ENCODE measurements at places on chromosomes 7 and 10.

GRCh38 chr10:121240011-121240410 lies 358.2 kb downstream of the FGFR2 start:
- DNase-seq: no peak

DNA sequence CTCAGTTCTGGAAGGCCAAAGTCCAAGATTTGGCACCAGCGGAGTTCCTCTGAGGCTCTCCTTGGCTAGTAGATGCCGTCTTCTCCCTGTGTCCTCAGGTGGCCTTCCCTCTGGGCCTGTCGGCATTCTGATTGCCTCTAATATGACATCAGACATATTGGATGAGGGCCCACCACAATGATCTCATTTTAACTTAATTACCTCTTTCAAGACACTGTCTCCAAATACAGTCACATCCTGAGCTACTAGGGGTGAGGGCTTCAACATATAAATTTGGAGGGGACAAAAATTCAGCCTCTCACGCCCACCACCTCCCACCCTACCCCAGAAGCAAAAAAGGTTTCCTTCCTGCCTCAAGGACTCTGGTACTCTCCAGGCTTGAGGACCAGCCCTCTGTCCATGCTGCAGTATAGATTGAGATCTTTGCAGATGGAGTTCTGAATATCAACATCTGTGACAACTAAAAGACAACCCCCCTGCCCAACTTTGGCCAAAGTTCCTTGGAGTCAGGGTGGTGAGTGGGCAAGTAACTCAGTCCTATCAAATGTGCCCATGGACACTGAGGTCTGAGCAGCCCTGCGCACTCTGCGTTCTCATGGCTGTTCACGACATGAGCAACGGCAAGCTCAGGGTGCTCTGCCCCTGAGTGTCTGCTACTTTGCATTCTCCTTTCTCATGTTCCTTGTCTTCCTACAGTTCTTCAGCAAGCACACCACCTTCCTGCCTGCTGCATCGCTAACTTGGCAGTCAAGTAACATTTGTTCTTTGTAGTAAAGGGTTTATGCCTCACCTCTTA lies 11.5 kb downstream of the TMEM176B start:
- no peak for DNase-seq

- DNase-seq: peak; percentile 73
Measured at GRCh38 chr7:14321947-14322346, 332.5 kb upstream of the ETV1 start.

GRCh38 chr7:34471844-34472243 lies 186.2 kb upstream of the NPSR1 start:
- DNase-seq: no peak

- no peak for DNase-seq
Measured at GRCh38 chr10:15150563-15150962, 17.9 kb downstream of the NMT2 start.

DNA sequence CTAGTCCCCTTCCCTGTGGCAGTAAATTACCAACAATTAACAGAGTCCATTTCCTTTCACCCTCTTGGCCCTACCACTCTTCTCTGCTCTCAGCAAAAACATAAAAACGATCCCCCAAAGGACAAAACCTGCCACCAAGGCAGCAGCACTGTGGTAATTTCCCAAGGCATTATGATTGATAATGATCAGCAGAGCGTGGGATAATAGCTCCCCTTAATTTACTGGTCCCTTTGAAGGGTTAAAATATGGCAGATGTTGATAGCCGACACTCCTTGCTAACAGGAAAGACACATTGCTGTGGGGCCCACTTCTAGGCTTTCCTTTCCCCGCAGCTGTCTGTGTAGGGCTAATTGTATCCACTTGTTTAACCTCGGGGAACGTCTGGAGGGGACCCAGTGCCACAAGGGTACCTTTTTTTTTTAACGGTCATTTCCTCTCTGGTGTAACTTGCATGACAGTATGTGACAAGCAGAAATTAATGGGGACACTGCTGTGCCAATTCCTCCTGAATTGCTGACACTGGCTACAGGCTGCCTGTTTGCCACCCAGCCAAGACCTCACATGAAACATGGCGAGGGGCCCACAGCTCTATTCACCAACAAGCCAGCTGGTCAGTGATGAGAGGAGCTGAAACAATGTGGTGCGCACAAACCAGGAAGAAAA lies 81.3 kb downstream of the CDK6 start:
- DNase-seq: peak; percentile 54

DNA sequence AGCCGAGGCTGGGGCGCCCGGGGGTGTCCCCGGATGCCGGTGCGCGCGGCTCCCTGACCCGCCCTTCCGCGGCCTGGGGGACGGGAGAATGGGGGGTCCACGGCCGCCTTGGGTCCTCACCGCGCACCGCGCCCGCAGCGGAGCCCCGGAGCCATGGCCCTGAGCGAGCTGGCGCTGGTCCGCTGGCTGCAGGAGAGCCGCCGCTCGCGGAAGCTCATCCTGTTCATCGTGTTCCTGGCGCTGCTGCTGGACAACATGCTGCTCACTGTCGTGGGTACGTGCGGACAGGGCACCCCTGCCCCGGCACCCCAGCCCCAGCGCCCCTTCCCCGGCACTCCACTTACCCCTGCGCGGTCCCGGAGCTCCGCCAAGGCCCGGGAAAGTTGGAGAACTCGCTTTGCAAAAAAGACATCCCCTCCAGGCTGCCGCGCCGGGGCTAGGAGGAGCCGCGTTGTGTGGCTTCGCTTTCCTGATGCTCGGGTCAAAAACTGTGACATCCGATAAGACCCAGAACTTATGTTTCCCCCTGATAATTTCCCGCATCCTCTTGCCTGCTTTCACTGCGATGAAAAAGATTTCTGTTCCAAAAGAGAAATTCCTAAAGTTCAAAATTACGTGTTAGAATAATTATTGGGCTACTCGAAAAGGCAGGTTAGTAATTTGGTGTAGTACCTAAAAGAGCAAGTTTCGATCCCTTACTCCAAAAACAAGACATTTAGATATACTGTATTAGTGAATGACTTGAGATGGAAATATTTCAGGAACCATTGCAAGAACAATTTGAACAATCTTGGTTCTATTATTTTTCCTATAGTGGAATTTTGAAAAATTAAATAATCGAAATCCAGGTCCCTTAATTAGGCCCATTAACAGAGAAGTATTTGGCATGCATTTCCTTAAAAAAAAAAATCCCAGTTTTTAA lies 888 bp downstream of the SLC18A2 start:
- DNase-seq: no peak

DNA sequence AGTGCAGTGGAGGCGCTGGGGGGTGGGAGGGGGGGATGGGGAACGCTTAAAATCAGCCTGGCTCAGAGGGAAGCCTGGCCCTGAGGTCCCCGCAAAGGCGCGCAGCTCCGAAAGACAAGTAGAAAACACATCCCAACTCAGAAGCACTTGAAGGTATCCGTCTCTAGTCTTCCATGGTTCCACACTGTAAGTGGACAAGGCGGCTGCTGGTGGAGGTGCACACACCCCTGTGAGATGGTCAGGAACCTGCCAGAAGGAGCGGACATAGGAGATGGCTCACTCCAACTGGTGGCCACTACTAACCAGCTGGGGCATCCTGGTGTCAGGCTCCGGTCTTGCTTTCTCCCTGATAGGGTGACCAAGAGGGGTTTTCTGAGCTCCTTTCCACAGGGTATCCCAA lies 41.7 kb downstream of the CTBP2 start:
- no peak for DNase-seq

DNA sequence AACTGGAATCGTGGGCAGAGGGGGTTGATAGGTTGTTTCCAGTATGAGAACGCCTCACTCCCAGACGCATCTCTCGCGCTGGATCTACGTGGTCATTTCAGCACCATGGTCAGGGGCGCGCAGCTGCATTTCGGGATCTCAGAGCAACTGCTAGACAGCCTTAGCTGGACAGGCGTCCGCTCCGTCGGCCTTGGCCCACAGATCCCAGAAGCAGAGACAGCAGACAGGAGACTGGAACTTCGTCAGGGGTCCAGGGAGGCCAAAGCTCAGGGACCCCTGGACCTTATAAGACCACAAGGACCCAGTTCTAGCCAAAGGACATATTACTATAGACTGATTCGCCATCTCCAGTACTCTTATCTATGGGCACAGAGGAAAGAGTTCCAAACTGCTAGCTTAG lies 5.3 kb downstream of the NEUROG3 start:
- no peak for DNase-seq

DNA sequence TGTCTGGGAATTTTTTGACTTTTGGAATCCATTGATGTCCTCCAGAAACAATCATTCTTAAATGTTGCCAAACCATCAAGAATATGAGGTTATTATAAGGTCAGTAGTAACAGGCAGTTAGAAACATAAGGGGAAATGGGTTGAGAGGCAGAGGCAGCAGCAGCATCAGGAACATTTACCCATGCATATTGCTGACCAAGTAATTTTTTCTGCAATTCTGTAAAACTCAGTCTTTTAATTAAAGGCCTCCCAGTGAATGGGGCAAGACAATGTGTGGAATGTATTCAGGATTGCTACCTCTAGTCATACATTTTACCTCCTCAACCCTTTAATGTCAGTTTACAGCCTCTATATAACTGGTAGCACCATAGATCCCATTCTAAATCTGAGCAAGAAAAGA lies 66.5 kb upstream of the SKAP2 start:
- no peak for DNase-seq

DNA sequence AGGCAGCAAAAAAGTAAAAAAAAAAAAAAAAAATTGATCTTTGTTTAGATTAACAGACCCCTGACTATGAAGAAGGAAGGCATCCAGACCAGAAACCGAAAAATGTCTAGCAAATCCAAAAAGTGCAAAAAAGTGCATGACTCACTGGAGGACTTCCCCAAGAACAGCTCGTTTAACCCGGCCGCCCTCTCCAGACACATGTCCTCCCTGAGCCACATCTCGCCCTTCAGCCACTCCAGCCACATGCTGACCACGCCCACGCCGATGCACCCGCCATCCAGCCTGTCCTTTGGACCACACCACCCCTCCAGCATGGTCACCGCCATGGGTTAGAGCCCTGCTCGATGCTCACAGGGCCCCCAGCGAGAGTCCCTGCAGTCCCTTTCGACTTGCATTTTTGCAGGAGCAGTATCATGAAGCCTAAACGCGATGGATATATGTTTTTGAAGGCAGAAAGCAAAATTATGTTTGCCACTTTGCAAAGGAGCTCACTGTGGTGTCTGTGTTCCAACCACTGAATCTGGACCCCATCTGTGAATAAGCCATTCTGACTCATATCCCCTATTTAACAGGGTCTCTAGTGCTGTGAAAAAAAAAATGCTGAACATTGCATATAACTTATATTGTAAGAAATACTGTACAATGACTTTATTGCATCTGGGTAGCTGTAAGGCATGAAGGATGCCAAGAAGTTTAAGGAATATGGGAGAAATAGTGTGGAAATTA lies 19.4 kb downstream of the GATA3 start:
- no peak for DNase-seq

GRCh38 chr10:86392723-86393094 lies 26.1 kb upstream of the GRID1 start:
- no peak for DNase-seq

GRCh38 chr10:27680006-27680557 lies 65.5 kb downstream of the MKX start:
- DNase-seq: no peak

GRCh38 chr10:66550351-66550750 lies 375.5 kb upstream of the LRRTM3 start:
- peak; percentile 4 for DNase-seq

GRCh38 chr10:14667781-14668180 lies 106.9 kb downstream of the FAM107B start:
- no peak for DNase-seq

DNA sequence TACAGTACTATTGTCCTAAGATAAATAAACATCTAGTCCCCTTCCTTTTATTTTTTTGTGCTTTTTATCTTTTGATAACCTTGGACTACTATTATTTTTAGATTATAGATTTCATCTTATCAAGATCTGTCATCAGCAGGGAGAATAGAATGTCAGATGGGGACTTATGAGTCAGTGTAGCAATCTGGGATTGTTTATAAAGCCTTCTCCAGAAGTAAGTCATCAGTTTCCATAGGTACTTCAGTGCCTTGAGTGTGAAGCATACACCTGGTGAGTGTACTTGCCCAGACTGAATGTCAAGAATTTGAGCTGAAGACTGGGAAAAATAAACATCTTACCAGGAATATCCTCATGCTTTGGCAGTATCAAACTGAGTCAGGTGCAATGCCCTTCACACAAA lies 2.1 kb downstream of the CASD1 start:
- DNase-seq: peak; percentile 27

- no peak for DNase-seq
Measured at GRCh38 chr10:65559369-65559768, 1366.5 kb upstream of the LRRTM3 start.

GRCh38 chr10:43965033-43965917 lies 316.6 kb upstream of the ZNF32 start:
- no peak for DNase-seq

GRCh38 chr7:43742692-43743091 lies 13.4 kb upstream of the COA1 start:
- DNase-seq: no peak

DNA sequence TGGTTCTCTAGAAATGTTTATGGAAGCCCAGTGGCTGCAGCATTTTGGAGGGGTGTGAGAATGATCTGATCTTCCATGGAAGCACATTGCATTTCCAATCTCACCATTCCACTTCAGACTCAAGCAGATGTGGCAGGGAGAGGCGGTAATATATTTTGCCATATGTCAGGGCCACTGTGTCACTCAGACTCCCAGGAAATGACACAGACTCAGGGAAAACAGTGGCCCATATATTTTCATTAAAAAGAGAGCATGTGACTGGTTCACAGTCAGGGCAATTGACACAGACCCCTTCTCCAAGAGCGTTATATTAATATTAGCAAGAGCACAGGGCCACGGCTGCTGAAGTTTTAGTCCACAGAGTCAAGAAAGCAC lies 149.3 kb upstream of the NRP1 start:
- DNase-seq: no peak

DNA sequence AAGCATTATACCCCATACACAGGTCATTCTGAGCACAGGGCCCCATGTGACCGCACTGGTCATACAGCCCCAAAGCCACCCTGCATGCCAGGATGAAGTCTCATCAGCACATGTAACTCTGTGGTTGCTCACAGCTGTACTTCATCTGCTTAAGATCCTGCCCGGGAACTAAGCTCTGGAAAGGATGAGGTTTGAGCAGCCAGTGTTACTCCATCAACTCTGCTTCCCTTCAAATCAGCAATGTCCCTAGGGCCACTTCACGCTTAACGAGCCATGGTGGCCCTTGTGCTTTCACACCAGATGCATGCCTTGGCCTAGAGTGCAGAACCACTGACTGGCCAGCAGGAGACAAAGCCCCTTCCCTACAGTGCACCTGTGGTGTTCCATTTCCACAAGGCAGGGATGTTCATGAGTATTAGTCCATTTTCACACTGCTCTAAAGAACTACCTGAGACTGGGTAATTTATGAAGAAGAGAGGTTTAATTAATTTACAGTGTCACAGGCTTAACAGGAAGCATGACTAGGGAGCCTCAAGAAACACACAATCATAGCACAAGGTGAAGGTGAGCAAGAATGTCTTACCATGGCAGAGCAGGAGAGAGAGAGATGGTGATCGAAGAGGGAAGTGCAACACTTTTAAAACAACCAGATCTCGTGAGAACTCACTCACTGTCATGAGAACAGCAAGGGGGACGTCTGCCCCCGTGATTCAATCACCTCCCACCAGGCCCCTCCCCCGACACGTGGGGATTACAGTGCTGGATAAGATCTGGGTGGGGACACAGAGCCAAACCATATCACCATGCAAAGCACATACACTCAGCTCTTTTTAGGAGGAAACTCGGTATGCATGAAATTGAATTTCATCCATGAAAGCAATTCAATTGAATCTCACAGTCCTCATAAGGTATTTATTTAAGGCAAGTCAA lies 149.0 kb upstream of the CDCA7L start:
- no peak for DNase-seq
